ENCODE measurements at places on chromosomes 7 and 10. TPM values are rescaled to one million over a fixed set of nuclear protein-coding genes. Genes with fewer than 3 reads are reported as not detected.

C7orf25 gene
- 2.5 TPM for total RNA-seq

ECHDC3 gene
- total RNA-seq = not detected

COMTD1 gene
- total RNA-seq = 183 TPM

VPS37D gene
- 7.7 TPM for total RNA-seq

SCIN gene
- 1.6 TPM for total RNA-seq

ATRNL1 gene
- total RNA-seq = not detected

TSPAN12 gene
- 7.2 TPM for total RNA-seq

LDB1 gene
- 34.2 TPM for total RNA-seq

MKI67 gene
- total RNA-seq = 84.9 TPM

- DNase-seq = no peak
Measured at GRCh38 chr10:104308439-104308903, 29.8 kb downstream of the ITPRIP start.

GRCh38 chr7:150939466-150939865 lies 38.7 kb downstream of the KCNH2 start:
- DNase-seq = no peak

DNA sequence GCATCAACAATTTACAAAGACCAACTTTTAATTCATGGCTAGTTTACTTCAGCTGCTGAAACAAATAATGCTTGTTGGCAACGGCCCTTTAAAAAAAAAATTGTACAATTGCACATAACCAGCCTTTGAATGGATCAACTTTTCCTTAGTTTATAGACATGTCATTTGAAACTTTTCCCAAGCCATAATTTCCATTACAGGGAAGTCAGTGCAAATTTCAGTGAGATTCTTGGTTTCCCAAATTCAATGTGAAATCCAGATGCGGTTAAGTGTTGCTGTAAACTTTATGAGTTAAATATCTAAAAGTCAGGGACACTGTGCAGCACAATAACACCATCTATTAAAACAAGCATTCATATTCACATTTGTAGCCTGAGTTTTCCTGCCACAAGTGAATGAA lies 182.2 kb downstream of the JAZF1 start:
- no peak for DNase-seq

GRCh38 chr7:89775459-89775858 lies 378.8 kb upstream of the STEAP1 start:
- no peak for DNase-seq

DNA sequence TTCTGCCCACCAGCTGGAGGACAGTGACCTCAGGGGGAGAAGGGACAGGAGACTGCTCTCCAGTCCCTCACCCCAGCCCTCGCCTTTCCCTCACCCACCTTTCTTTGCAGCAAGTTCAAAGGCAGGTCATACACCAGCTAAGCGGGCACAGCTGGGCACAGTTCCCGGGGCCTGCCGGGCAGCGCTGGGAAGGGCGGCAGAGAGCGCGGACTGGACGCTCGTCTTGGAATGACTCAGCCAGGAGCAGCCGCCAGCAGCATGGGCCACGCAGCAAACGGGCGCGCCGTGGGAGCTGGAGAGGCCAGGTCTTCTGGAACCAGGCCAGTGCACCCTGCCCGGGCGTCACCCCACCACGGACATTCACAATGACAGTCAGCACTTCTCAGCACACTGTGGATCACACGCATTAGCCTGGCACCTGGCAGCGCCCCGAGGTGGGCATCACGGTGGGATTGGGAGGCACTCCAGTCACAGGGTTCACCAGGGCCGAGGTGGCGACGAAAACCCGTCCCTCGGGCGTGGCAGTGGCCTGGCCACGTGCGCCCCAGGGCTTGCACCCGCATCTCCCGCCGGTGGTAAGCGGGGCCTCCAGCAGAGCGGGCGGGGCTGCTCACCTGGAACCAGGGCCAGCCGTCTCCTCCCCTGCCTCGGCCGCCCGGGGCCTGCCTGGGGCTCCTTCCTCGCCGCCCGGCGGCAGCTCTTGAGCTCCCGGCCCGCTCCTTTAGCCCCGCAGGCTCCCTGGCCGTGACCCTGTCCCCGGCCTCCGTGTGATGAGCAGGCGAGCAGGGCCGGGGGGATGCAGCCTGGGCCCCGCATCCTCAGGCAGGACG lies 29.0 kb upstream of the WDFY4 start:
- peak; percentile 74 for DNase-seq

DNA sequence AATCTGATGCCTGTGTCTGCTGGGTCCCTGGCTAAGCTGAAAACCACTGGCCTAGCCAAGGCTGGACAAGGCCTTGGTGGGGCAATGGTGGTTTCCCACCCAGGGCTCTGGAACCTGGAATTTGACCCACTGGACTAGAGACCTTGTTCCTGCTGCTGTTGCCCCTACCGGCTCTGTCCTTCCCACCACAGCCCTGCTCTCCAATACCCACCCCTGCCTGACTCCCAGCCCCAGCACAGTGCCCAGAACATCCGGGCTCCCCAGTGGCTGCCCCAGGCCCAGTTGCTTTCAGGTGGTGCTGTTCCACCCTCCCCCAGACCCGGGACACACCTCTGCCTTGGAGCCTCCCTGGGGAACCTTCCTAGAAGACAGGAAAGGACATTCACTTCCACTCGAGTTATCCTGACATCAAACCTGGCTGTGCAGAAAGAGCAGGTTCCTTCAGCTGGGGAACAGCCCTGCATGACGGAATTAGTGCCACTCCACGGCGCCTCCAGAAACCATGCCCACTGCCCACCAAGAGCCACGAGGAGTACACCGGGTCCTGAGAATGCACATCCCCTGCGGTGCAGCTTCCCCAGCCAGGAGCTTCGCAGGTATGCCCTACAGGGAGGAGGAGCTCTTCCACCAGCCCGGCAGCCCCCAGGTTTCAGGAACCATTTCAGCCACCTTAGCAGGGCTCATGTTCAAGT lies 152.8 kb downstream of the OAT start:
- no peak for DNase-seq

DNA sequence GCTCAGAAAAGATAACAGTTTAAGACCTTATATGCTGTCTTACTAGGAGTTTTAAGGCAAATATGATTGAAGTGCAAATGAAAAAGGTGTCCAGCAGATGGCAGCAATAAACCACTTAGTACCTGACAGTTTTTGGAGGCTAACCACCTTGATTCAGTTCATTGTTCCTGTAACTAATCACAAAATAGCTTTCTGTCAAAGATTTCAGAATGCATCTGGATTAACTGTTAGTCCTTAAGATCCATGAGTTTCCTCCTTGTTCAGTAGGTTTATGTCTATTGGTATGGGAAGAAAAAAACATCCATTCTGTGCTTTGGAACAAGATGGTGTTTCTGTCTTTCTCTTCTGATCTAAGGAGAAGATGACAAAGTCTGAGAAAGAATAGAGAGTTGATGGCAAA lies 46.6 kb downstream of the CCSER2 start:
- DNase-seq = peak; percentile 75

GRCh38 chr10:103547391-103547946 lies 54.0 kb downstream of the NEURL1 start:
- DNase-seq = no peak

DNA sequence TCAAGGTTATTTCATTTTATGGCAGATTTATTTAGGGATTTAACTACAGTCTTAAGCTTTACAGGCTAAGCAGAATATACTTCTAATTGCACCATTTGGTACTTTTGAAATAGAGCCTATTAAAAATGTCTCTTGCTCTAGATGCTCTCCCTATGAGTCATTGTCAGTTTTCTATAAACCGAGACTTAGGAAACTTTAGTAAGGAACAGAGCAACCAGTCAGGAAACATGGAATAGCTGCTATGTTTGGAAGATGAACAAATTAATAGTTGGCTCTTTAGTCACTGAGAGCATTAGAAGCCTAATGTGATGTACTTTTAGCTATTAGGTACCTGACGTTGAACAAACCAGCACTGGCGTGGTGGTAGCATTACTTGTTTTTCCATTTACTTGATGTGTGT lies 35.3 kb downstream of the INPP5F start:
- peak; percentile 72 for DNase-seq

DNA sequence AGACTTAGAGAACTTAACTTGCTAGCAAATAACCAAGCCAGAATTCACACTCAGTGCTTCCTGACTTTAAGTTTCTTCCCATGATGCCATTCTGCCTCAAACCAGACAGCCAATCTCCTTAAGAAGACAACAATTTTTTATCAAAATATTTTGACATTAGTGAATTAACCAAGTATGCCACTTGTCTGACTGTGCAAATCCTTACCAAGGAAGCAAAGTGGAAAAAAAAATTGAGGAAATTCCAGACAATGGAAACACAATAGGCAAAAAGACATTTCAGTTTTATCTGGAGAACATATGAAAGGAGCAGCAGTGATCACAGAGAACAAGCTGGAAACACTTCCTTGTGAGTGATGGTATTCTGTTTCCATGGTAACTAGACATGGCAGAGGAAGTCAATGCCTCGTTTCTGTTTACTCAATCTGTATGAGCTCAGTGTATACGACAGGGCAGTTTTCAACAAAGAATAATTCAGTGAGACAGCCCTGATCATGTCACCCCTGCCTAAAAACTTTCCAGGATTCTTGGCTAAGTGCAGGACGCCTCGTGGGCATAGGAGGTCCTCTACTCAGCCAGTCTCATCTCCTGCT lies 114.2 kb downstream of the DYNC1I1 start:
- DNase-seq = peak; percentile 35

GRCh38 chr10:73940634-73941221 lies 29.8 kb downstream of the PLAU start:
- peak; percentile 100 for DNase-seq

- DNase-seq = no peak
Measured at GRCh38 chr10:68001539-68001938, 73.5 kb downstream of the HERC4 start.

DNA sequence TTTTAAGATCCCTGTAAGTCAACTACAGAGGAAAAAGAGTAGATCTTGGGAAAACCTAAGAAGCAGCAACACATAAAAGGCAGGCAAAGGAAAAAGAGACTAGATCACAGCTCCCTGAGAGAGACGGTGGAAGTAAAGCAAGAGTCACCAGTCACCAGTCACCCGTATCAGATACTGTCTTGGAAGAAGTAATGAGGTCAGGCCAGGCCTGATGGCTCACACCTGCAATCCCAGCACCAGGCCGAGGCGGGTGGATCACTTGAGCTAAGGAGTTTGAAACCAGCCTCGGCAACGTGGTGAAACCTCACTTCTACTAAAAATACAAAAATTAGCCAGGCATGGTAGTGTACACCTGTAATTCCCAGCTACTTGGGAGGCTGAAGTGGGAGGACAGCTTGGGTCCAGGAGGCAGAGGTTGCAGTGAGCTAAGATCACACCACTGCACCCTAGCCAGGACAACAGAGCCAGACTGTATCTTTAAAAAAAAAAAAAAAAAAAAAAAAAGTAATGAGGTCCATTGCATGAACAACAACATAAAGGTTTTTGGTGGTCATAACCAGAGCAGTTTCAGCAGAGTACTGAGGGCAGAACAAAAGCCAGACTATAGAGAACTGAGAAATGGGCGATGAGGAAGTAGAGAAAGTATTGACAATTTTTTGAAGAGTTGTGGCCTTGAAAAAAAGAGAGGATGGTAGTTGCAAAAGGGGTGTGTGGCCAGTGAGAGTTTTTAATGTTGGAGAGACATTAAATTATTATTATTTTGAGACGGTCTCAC lies 16.9 kb downstream of the ZNF713 start:
- DNase-seq = no peak

DNA sequence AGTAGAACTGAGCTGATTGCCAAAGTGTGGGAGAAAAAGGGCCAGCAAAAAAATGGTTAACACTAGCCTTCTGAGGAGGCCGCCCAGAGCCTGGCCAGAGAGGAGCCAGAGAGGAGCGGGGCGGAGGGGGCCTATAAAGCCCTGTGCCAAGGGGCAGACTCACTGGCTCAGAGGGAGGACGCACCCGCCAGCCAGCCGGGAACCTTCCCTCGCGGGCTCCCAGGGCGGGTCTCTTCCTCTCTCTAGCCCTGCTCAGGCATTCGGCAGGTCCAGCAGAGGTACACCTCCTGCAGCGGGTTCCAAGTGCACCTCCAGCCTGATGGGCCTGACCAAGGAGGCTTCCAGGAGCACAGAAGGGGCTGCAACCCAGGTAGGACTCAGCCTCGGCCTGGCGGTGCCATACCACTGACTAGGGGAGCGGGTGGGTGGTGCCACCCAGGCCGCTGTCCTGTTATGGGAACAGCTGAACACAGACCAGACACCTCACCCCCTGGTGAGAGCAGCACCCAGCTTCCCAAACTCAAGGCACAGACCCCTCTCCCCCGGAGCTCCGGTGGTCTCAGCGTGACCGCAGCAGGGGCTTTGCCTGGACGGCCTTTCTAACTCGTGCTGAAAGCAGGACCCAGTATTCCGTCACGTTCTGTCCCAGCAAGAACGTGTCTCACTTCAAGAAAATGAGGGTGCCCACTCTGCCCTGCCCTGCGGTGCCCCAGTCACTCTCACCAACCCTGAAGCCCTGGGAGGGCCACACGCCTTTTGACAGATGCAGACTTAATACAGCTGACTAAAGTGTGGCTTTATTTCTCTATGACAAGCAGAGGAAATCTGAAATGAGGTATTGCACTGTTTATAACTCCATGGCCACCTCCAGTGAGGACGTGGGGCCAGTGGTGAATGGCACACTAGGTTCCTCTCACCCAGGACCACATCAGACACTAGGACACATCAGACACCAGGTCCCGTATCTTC lies at the start of gene GPER1:
GPER1 (plus strand) TSS at position 162 of the 969 bp plus-strand sequence. CDS start 3,616 bp downstream, outside the sequence.
- peak; percentile 67 for DNase-seq

DNA sequence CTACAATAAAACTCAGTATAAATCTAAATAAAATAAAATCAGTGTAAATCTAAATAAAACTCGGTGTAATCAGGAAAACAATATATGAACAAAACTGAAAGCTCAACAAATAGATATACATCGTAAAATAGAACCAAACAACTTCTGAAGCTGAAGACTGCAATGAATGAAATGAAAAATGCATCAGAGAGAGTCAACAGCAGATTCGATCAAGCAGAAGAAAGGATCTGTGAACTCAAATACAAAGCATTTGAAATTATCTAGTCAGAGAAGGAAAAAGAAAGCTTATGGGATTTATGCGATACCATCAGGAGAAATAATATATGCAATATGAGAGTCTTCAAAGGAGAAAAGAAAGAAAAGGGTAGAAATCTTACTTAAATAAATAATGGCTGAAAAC lies 255.0 kb downstream of the BICC1 start:
- DNase-seq = no peak

DNA sequence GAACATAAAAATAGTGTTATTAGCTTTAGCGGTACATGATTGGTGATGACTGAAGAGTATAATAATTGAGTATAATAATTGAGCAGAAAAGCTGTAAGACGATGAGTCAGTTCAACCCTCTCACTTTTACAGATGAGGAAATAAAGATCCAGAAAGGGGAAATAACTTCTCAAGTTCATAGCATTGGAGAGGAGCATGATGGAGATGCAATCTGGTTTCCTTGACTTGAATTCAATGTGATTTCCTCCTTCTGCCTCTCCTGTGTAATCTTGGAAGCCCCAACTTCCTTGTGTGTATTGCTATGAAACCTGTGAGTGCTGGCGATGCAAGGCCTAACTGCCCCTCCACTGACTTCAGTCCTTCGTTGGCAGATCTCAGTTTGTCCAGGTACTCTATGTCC lies 265.1 kb downstream of the LRMDA start:
- DNase-seq = no peak
